ENCODE measurements at places on chromosomes 6 and 20.

DNA sequence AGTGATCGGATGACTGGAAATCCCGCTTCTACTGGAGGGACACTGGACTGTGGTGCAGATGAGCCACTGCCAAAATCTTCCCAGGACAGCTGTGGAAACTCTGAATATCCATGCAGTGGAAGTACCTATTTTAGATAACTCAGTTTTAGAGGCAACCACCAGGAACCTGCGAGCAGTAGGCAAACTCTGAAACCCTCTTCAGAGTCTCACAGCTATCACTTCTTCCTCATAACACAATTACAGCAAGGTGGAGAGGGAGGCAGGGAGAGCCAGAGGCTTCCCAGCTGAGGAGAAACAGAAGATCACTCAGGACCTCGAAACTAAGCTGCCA lies 322.8 kb upstream of the NT5E start:
- no peak for DNase-seq

- DNase-seq: no peak
Observed at GRCh38 chr20:29299811-29300578, 1957.5 kb upstream of the DEFB115 start.

DNA sequence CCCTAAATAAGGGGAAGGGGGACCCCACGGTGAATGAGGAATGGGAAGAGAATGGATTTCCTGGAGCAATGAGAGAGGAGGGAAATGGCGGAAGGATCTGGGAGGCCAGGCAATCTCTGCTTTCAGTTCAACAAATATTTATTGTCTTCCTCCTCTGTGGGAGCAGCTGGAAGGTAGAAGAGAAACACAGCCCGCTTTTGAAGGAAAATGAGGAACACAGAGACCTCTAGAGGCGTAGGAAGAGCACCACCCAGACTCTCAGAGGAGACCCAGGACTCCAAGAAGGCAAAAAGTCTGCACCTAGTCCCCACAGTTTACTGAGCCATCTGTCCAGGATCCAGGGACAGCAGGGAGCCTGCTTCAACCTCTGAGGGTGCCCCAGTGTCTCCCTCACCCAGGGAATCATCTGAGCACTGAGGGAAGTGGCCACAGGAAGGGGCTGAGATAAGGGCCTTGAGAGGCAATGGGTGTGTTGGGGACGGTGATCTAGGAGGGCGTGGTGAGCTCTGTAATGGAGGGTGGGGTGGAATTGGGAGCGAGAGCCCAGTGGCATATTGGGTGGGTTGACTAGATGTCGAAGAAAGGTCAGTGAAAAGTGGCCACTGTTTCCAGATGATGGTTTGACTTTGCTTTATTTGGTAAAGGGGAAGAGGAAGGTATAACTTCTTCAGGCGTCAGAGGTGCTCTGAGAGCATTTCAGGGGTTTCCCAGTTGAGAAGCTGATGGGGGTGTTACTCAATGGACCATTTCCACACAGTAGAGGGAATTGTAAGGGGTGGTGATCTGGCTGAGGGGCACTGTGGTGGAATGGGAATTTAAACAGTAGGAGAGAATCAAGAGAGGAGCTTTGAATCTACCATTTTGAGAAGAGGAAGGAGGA lies 610 bp downstream of the PSORS1C1 start:
- no peak for DNase-seq

GRCh38 chr20:2871661-2872458 lies 1.4 kb upstream of the PTPRA start:
- no peak for DNase-seq

GRCh38 chr6:119604124-119604523 lies 254.6 kb upstream of the MAN1A1 start:
- DNase-seq: no peak

Data from brain (organoid and tissue), 16 donors.